ENCODE measurements at places on chromosomes 5 and 9.
A peak's percentile ranks its signal among the peaks of the same experiment; 100 is the strongest.

- no peak for DNase-seq
These were observed 24.6 kb upstream of the QSOX2 start for GRCh38 chr9:136270173-136270705.

GRCh38 chr5:95644351-95645042 is 2.1 kb upstream of the RFESD start:
- DNase-seq: peak; percentile 24

- DNase-seq: no peak
These were observed 31.2 kb downstream of the CDK7 start for GRCh38 chr5:69265931-69266330.

GRCh38 chr9:137117269-137117731 is 2.8 kb upstream of the DPP7 start:
- no peak for DNase-seq

- no peak for DNase-seq
These were observed 63.3 kb downstream of the SIL1 start for GRCh38 chr5:139134906-139135305.

GRCh38 chr9:101626295-101626694 is 31.5 kb upstream of the PPP3R2 start:
- no peak for DNase-seq

GRCh38 chr5:139820130-139820529 is 24.5 kb downstream of the PSD2 start:
- no peak for DNase-seq

GRCh38 chr9:87826331-87826730 is 56.3 kb upstream of the SPATA31E1 start:
- no peak for DNase-seq

DNA sequence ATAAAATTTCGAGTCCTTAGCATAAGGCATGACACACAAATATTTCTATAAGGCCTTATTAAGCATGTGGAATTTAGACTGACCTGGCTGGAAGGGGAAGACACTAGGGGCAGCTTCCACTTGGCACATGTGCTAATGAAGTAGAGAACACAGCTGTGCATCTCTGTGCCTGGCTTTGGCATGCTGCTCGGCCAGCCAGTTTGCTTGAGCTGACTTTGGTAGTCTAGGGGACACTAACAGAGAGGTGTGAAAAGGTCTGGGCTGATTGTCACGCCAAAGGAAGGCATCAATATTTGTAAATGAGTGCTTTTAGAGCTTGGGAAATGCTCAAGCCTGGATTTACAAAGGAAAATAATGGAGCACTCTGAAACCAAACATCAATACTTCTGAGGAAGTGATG is 723.7 kb downstream of the PRELID2 start:
- no peak for DNase-seq

DNA sequence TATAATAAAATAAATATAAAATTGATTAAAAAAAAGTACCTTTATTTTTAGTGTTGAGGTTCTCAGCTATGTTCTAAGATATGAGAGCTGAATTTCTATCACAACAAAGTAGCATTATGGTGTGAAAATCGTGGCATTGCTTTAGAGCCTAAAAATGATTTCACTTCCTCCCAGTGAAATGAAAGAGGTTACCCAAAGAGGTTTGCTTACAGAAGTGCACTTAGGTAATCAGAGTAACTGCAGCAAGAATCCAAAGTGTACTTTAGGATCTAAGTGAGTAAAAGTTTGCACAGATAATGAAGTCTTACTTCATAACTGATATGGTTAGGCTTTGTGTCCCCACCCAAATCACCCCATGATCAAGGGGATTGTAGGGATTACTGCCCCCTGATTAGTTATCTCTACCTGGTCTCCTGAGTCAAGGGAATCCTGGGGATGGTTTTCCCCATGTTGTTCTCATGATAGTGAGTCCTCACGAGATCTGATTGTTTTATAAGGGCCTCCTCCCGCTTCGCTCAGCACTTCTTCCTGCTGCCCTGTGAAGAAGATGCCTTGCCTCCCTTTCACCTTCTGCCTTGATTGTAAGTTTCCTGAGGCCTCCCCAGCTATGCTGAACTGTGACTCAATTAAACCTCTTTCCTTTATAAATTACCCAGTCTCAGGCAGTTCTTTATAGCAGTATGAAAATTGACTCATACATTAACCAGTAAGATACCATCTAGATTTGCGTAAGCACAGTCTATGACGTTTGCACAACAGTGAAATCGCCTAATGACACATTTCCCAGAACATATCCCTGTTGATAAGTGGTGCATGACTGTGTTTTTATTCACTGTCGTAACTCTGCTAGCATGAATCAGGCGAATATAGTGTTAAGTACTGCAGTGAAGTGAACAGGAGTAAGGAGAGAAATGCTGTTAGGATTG is 40.3 kb upstream of the LRRC70 start:
- peak; percentile 1 for DNase-seq

DNA sequence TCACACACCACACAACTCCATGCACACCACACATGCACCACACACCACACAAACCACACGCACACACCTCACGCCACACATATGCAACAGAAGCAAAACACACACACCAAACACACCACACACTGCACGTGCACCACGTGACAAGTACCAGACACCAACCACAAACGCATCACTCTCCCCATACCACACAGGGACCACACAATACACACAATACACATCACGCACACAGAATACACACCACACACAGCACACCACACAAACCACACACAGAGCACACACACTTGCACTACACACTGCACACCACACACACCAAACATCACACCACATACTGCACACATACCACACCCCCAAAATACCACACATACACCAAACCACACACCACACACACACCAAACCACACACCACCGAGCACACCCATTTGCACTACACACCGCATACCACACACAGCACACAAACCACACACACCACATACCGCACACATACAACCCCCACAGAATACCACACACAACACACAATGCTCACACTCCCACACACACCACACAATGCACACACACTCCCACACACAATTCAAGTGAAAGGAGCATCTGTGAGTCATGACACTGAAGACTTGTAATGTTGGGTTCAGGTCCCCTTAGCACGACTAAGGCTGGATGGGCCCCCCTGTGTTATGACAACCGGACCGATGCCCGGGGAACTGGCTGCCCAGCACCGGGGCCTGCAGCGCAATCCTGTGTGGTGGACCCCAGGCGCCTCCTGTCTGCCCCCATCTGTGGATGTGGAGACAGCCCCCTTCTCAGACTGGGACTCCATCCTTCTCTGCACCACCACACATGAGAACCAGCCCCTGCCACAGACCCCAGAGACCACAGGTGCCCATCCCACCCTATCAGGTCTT is 6.0 kb upstream of the ZDHHC11 start:
- DNase-seq: no peak

DNA sequence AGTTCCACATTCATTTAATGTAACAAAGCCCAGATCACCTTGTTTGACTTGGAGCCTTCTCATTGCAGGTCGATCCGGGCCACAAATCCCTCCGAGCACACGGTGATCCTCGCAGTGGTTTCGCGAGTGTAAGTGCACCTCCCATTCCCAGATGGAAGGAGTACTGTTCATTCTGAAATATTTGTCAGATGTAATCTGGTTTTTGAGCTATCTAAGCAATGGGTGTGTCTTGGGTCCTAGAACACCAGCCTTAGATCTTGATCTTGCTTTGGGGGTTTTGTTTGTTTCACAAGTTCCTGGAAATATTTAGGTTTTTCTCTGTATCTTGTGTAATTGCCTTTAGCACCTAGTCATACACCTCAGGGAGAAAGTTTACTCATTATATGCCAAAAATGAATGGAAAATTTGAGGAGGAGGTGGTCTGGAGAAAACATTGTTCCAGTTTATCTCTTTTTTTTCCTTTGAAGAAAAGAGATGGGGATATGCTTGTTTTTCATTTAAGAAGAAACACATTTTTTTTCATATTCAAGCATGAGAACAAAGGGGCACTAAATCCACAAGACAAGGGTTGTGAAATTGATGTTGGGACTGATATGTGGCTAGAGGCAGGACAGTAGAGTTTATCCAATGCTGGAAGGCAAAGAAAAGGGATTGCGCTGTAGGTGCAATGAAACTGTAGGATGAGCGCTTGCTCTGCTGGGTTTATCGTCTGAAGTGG is 118.6 kb downstream of the PDE8B start:
- DNase-seq: no peak

DNA sequence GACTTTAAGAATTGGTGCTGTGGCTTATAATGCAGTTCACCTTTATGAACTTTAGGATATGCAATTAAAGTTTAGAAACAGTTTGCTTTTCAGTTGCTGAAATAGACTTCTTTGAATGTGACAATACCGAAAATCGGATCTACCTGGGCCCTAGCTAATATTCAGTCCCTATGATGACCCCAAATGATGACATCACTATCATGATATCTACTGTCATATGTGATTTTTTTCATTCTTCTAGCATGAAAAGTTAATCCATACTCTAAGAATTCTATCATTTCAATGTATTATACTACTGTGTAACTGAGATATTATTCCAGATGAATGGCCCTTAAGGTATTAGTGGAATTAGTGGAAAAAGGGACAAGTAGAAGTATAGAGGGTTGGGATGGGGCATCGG is 487.2 kb upstream of the TUSC1 start:
- DNase-seq: no peak

- DNase-seq: no peak
These were observed 91.1 kb upstream of the TBCA start for GRCh38 chr5:77867194-77867691.

DNA sequence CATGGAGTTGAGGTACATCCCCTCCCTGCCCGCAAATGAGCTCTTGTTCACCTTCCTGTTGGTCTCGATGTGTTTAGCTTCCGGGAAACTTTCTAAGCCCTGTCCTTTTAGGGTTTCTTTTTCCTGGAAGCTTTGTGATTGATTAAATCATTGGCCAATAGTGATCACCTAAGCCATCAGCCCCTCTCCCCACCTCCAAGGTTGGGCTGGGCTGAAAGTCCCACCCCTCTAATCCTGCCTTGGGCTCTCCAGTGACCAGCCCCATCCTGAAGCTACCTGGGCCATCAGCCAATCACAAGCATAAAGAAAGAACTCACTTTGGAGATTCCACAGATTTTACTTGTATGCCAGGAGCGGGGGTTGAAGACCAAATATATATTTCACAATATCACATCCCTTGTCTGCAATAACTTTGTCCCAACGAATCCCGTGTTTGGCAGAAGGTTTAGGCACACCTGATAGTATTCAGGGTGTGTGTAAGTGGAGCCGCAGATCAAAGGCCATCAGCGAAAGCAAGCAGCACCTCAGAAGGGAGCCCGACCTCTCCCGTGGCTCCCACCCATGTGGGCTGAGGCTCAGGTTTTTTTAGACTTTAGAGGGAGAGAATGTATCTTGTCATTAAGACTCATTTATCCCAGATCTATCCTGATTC is 20.4 kb downstream of the ROPN1L start:
- DNase-seq: no peak

GRCh38 chr5:38371596-38371995 is 113.2 kb downstream of the EGFLAM start:
- no peak for DNase-seq

GRCh38 chr9:136773386-136774044 is 9.2 kb upstream of the LCN15 start:
- DNase-seq: no peak

- DNase-seq: no peak
These were observed 1.3 kb downstream of the GNG10 start for GRCh38 chr9:111662576-111663300.

GRCh38 chr9:117030254-117030768 is 343.2 kb downstream of the TRIM32 start:
- DNase-seq: no peak

DNA sequence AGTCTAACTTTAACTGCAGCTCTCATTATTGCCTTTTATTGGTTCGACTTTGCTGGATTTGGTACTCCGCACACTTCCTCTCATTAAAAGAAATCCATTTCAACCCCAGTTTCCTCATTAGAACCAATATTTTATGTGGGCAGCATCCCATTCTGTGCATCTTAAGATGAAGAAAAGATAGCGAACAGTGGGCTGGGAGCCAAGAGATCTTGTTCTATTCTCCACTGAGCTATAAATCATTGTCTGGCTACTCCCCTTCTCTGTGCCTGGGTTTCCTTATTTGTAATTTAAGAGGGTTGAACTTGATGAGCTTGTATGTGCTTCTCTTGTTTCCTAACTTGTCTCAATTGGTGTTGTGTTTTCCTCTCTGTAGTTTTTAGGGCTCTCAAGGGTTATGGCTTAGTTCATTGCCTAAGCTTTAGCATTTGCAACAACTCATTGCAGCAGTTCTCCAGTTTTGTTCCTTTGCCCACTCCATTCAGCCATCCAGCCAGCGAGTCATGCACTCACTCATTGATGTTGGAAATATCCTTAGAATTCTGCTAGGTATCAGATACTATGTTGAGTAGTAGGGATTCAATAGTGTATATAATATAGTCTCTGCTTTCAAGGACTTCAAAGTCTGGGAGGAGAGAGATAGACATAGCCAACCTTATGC is 273.3 kb upstream of the TNC start:
- DNase-seq: no peak

- DNase-seq: no peak
These were observed 2.7 kb downstream of the TSLP start for GRCh38 chr5:111074244-111074643.

- DNase-seq: peak; percentile 47
These were observed at the start of gene SLC25A48 for GRCh38 chr5:135834639-135835529. Gene SLC25A48, plus strand, starts transcription at chr5:135834663. Its CDS starts 185 bp downstream, at chr5:135834848.

Measured in activated T-cell treated with anti-CD3 and anti-CD28 coated beads for 48 hours (primary cell).